Stimulated activated CD8-positive, alpha-beta memory T cell treated with anti-CD3 and anti-CD28 coated beads, Interleukin-4, amount 100 ng/mL, for 1 hour (primary cell): ENCODE measurements at places on chromosomes 11 and 22.
A peak's percentile ranks its signal among the peaks of the same experiment; 100 is the strongest.

GRCh38 chr11:18259259-18259658 is 6.8 kb upstream of the SAA1 start:
- DNase-seq: no peak

DNA sequence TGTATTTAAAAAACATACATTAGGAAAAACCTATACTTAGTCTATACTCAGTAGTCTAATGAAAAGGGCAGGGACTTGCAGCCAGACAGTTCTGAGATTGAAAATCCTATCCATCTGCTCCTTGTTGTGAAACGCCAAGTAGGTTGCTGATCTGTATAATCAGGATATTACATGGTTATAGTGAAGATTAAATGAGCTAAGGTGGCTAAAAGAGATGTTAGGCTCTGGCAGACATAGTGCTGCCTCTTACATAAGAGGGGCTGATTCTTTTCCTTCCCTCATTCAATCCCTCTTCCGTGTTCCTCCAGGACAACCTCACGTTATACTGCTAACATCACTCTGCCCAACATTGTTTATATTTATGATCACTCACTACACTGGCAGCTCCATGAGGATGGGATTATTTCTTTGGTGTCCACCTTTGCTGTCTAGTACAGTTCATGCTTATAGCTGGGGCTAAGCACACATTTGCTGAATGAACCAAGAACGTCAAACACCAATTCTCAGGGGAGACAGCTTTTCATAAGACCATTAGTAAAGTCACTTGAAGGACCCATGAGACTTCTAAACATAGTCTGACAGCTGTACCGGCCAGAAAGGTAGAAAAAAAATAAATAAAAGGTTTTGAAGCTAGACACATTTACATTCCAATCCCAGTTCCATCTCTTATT is 46.3 kb downstream of the GAB2 start:
- DNase-seq: no peak

DNA sequence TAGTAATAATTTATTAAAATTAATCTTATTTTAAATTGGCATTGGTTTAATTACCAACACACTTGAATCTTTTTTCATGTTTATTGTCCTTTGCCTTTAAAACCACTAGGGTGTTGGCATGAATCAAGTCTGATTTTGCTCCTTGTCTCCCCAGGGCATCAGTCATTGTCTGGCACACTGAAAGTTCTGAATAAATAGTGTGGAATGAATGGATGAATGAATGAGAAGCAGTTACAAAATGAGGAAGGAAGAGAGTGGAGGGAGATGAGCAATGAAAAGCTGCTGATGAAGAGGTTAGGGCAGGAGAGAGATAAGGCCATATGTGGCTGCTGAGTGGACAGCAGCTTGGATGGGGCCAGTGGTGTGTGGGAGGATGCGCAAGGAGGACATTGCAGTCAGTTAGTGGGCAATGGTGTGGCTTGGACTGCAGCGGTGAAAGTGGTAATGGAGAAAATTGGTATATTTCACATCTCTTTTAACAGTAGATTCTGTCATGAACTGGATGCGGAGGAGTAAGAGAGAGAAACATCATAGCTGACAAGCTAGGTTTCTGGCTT is 132.0 kb downstream of the SPON1 start:
- DNase-seq: no peak

DNA sequence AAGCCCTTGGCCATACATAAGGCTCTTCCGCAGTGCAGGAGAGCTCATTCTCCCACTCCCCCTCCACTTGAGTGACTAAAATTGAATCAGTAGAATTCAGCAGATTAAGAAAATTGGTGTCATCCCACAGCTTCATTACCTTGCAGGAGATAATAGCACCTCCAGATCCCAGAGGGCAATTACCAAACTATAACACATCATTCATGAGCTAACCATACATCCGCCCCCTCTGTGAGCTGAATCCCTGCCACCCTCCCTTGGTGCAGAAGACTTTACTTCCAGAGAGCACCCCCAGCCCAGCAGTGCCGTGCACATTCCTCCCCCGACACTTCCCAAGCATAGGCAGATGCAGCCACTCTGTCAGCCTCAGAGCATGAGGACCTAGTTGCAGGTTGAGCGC is 496.5 kb upstream of the B3GAT1 start:
- DNase-seq: no peak

DNA sequence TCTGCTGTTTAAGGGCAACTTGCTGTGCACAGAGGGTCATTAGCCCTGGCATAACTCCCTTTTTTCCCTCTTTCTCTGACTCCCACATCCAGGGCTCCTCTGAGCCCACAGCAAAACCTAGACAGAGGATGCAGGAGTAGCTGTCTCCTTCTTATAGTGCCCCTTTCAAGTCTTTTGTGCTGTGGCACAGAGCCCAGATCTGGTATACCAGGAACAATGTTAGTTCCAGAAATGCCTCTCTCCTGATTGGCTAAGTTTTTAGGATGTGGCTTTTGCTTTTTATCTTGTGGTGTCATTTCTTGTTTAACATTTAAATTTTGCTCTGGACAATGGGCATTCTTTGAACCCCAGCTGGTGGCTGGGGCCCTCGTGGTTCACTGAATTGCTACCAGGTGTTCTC is 25.6 kb upstream of the RRM1 start:
- DNase-seq: no peak

- no peak for DNase-seq
Observed at GRCh38 chr11:69393178-69393832, 88.2 kb upstream of the LINC01488 start.

DNA sequence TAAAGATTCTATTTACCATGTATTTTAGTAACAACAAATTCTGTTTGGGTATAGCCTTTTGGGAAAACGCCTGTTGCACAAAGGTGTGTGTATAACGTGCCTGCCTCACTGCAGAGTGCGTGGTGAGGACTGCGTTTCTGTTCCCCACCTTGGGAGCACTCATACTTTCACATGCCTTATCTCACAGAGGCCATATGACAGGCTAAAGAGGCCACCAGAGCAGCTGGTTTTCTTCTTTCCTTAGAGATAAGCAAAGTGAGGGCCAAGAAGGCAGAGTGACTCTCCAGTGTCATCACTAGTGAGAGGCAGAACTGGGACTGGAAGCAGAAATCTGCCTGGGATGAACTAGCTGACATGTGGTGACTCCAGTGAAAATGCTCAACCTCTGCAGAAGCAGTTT is 369.2 kb upstream of the NARS2 start:
- no peak for DNase-seq

DNA sequence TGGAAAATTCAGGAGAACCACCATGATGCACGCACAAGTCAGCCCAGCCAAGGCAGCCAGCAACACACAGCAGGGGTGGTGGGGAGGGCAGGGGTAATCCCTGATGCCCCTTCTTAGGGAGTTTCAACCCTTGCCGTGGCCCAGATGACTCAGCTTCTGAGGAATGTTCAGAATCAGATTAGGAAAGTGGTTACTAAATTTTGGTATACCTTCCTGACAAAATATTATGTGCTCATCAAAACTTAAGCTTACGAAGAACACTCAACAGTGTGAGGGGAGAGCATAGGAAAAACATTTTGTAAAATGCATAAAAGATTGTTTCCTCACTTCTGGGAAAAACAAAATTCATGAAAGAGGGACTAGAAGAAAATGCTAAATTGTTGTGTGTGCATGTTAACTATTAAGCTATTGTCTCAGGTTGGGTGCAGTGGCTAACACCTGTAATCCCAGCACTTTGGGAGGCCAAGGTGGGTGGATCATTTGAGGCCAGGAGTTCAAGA is 32.1 kb downstream of the SERPIND1 start:
- DNase-seq: no peak

GRCh38 chr11:57516061-57516443 is 550 bp upstream of the SLC43A1 start:
- DNase-seq: no peak

GRCh38 chr22:33129621-33130020 is 71.4 kb upstream of the SYN3 start:
- DNase-seq: no peak

- no peak for DNase-seq
Observed at GRCh38 chr22:42323971-42324370, 53.5 kb upstream of the TCF20 start.

- DNase-seq: no peak
Observed at GRCh38 chr22:33745501-33745900, 174.8 kb downstream of the LARGE1 start.

DNA sequence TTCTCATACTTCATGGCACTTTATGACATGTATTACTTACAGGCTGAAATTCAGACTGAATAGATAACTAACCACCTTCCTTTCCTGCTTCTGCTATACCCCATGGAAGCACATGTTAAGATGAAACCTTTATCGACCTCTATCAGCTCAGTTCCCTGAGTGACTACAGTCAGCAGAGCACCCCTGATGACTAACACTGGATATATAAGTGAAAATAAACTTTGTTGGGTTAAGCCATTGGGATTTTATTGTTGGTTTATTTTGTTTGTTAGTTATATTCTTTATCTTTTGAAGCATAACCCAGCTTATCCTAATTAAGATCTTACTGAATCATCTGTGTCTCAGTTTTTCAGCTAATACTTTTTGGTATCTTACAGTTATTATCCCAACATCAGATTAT is 23.0 kb upstream of the MAML2 start:
- no peak for DNase-seq

GRCh38 chr22:46517255-46517761 is 20.1 kb downstream of the CELSR1 start:
- no peak for DNase-seq

- DNase-seq: no peak
Observed at GRCh38 chr22:43734370-43735150, 77.5 kb downstream of the EFCAB6 start.

GRCh38 chr22:17844150-17844549 is 69.9 kb upstream of the BID start:
- no peak for DNase-seq

DNA sequence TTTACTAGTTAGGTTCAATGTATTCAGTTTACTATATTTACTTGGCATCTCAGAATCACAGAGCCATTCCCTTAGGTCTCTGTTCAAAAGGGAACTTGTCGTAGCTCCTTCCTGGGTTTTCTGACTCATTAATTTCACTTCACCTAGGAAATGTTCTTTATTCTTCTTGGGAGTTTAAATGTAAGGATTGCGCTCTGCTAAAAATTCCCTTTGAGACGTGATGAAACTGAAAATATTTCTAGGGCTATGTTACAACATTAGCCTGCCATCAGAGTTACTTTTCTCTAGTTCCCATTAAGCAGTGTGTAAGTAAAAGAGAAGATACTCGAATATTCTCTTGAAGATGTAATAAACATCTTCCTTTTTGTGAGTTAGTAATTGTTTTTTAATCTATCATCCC is 209.5 kb downstream of the CASP12 start:
- no peak for DNase-seq

DNA sequence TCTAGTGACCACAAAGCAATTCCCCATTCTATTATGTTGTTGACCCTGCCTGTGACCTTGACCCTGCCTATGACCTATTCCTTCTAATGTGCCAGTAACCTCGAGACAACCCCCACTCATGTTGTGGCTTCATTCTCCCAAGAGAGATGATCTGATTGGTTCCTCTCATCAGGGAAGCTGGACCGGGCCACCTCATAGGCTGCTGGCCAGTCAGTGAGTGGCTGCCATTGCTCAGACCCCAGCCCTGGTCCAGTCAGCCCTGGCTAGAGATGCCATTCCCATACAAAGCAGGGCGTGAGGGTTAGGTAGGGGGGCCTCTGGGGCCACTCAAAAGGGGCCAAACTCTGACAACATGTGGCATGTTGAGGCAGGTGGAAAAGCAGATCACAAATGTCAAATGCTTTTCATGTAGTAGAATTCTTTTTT is 11.9 kb downstream of the SLC29A2 start:
- no peak for DNase-seq

DNA sequence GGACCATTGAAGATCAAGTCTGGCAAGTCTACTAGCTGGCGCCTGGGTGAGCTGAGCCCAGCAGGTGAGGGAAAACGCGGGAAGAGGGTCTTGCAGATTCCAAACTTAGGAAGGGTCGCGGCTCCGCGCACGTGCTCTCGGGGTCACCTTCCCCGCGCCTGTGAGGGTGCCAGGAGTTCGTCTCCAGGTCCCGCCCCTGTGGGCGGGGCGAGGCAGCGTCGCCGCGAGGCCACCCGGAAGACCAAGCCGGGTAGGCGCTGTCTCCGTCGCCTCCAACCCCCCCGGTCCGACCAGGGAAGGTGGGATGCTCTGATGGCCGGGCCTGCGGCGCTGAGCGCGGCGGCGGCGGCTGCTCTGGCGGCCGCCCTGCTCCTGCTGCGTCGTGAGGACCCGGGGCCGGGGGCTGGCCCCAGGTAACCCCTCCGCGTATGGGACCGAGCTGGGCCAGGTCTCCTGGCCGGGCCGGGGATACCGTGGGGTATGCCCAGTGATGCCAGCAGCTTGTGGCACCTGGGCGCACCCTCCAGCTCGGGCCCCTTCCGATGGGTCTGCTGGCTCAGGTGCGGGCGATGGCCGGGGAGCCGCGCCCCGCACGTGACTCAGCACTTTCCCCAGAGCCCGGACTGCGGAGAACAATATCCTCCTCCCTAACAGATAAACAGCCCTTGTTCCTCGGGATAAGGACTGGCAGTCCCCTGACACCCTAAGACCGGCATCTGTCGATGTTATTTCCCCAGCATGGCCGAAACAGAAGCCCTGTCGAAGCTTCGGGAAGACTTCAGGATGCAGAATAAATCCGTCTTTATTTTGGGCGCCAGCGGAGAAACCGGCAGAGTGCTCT is at the start of gene HTATIP2:
HTATIP2 (plus strand) TSS at position 215 of the 841 bp plus-strand sequence; CDS start at position 739, 524 bp downstream.
- peak; percentile 39 for DNase-seq

DNA sequence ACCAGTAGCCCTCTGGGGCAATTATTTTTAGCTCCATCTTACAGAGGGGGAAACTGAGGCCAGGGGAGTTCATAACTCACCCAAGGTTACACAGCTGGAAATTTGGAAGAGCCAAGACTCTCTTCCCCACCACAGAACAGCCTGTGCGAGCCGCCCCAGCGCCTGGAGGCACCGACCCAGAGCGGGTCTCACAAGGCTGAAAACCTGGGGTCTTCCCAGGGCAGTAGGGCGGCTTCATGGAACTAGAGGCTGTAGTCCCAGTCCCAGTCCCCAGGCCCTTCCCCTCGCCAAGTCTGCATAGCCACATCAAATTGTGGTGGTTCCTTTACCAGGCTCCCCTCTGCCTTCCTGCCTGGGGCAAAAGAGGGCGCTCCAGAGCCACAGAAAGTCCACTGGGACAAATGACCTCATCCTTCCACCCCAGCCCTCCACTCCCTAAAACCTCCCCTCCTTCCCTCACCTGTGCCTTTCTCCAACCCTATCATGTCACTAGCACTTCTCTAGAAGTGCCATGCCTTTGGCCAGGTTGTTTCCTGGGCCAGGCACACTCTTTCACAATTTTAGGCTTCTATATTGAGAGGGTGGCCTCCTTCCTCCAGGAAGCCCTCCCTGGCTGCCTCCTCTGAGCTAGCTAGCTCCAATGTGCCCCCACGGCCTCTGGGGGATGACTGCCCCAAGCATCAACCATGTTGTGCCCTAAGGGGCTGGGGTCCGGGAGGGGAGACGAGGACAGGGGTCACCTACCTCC is 15.2 kb upstream of the CDC42EP1 start:
- no peak for DNase-seq

- DNase-seq: no peak
Observed at GRCh38 chr11:1916986-1917522, 2.4 kb upstream of the TNNT3 start.

DNA sequence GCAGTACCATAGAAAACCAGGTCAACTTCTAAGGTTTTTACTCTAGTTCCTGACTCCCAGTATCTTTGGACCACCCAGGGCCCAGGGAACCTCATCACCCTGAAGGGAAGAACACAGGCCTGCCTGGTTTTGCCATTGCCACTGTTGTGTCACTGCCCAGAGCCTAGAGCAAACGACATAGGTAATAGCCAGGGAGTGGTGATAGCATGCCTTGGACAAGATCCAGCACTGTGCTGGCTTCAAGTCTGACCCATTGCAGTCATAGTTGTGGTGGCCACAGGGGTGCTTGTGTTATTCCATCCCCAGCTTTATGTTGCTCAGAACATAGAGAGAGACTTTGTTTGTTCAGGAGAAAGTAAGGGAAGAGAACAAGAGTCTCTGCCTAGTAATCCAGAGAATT is 2310.2 kb downstream of the LRRC4C start:
- no peak for DNase-seq
